Stimulated activated CD4-positive, alpha-beta T cell treated with anti-CD3 and anti-CD28 coated beads, Interleukin-12 subunit alpha, Interleukin-12 subunit beta, amount 100 ng/mL, for 48 hours (primary cell): ENCODE measurements at places on chromosomes 1 and 21.
A peak's percentile ranks its signal among the peaks of the same experiment; 100 is the strongest.

DNA sequence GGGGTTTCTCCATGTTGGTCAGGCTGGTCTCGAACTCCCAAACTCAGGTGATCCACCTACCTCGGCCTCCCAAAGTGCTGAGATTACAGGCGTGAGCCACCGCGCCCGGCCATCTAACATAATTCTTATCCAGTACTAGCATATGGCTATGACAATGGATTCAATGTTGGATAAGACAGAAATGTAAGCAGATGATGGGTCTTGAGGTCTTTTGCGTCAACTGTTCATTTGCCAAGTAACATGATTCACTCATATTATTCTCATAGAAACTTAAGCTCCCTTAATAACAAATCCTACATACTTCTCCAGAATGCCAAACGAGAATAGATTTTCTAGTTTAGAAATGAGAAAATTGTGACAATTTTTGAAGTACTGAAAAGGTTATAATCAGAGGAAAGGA lies 170.3 kb downstream of the RGS7 start:
- no peak for DNase-seq

DNA sequence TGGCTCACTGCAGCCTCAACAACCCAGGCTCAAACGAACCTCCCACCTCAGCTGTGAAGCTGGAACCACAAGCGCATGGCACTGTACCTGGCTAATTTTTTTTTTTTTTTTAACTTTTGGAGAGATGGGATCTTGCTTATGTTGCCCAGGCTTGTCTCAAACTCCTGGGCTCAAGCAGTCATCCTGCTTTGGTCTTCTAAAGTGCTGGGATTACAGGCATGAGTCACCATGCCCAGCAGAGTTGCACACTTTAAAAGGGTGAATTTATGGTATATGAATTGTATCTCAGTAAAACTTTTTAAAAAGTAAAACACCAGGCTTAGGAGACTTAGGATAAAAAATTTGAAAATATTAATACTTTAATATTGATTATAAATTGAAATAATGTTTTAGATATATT lies 99.1 kb downstream of the CLEC20A start:
- DNase-seq = no peak

GRCh38 chr1:94925561-94926125 lies 1.3 kb downstream of the CNN3 start:
- no peak for DNase-seq

- DNase-seq = peak; percentile 2
Observed at GRCh38 chr1:62962901-62963776, 179.2 kb downstream of the ATG4C start.

DNA sequence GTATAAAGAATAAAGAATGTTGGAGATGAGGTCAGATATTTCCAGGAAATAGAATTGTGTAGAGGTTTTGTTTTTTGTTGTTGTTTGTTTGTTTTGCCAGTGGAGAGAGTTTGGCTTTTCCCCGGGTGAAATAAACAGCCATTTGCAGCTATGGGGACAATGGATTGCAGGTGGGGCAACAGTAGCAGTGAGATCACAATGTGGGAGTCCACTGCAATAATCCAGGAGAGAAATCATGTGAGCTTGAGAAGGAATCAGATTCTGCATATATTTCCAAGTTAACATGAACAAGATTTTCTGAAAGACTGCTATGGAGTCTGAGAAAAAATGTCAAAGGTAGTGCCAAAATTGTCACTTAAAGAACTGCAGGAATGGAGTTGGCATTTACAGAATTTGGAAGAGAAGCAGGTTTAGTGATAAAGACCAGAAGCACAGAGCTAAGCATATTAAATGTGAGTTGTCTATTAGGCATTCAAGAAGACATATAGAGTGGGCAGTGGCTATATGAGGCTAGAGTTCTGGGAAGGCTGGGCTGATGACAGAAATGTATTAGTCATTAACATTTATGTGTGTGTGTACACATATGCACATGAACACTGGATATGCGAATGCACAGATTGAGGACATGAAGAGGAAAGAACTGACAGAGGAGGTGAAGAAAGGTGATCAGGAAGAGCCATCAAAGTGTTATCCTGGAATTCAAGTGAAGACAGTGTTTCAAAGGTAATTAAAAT lies 729.6 kb upstream of the PTBP2 start:
- no peak for DNase-seq

DNA sequence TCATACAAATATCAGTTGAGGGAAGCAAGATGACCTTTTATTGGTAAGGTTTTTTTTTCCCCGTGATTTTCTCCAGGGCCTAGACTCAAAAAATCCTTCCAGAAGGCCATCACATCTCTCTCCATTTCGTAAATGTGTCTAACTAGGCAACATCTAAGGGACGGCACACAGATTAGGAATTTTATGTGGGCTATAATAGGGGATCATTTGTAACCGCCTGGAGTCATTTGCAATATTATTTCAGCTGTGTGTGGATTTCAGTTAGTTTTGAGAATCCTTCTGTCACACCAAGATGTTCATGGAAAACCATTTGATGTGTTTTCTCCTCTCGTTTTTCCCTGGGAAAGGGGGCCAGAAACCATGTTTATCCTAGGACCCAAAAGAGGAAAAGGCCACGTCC lies 63.1 kb downstream of the ATP5PO start:
- DNase-seq = no peak

GRCh38 chr1:80375662-80376061 lies 1369.1 kb upstream of the ADGRL4 start:
- DNase-seq = no peak

DNA sequence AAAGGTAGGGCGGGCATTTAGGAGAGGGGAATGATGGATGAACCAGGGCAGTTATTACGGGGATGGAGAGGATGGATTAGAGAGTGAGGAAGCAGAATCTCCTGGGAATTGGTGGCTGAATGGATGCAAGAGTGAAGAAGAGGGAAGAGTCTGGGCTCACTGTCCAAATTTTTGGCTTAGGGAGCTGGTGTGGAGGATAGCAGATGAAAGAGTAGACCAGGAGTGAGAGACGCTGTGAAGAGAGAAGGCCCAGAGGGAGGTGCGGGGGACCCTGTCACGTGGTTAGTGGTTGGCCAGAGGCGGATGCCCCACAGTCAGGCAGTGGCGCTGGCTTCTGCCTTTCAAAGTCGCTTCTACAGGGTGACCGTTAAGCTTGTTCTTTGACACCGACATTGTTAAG lies 78.4 kb downstream of the PEX14 start:
- no peak for DNase-seq

- DNase-seq = no peak
Observed at GRCh38 chr1:53419034-53419433, 40.2 kb upstream of the DMRTB1 start.

GRCh38 chr1:31487143-31487542 lies 74.1 kb downstream of the SERINC2 start:
- DNase-seq = peak; percentile 18

DNA sequence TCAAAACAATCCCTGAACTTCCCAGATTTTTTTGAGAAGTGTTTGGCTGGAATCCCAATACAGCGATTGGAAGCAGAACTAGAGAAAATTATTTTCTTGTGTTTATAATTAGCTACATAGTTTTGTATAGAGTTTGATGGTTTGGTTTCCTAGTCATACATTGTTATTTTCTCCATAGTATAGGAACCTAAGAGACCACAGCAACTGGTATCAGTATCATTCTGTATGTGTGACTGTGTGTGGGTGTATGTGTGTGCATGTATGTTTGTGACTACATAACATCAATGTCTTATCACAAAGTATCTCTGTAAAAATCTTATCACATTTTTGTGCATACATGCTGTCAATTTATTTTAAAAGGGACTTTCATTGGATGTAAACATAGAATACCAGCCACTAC lies 780.5 kb downstream of the MRPL39 start:
- DNase-seq = no peak

DNA sequence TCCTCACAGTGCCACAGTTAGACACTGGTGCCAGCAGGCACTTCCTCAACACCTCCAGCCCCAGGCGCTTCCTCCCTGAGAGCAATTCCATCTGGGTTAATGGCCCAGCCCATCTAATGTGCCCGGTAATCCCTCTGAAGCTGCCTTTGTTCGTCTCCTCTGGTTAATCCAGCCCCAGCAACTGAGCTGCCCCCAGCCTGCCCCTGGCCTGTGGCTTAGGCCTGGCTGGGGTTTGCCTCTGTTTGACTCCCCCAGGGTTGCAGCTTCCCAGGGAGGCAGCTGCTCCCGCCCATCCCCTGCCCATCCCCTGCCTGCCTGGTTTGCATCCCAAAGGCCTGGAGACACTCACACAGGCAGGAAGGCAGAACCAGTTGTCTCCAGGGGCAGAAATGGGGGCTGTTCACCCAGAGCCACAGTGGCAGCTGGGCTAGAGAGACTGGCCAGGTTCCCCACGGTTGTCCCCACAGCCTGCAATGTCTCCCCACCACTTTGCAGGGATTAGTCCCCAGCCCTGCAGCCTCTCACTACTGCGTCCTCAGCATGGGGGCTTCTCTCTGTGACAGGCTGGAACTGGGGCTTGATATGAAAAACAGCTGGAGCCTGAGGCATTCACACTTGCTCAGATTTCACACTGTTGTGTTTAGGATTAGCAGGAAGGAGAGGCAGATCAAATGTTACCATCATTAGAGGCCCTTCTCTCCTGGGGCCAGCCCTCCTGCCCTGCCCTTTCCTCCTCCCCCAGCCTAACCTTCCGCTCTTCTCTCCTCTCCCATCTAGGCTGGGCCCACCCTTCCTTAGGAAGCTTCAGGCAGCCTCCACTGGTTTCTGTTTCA lies 120.2 kb downstream of the TLR5 start:
- DNase-seq = no peak

GRCh38 chr21:45405819-45406762 lies 1.1 kb downstream of the COL18A1 start:
- DNase-seq = no peak

- DNase-seq = no peak
Observed at GRCh38 chr1:54701066-54701465, 14.6 kb upstream of the TTC4 start.

- no peak for DNase-seq
Observed at GRCh38 chr1:243783714-243784113, 66.3 kb downstream of the AKT3 start.

DNA sequence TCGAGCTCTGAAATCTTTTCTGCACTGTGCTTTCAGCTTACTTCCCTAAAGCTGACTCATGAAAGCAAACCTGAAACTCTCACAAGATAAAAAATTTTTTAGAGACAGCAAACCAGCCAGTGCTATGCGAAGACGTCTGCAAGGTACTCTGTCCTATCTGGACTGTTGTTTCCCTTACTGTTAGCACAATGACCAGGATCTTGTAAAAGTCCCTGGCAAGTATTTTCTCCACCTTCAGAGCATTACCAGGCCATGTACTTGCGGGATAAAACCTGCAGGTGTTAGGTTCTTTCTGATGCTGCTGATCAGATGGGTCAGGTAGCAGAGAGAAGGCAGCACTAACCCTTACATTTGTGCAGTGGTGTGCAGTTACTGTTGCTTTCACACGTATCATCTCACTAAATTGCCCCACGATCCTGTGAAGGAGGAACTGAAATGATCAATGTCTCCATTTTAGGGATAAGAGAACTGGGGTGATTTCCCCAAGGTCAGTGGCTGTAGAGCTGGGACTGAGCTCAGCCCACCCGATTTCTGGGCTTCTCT lies 56.6 kb downstream of the PLXNA2 start:
- DNase-seq = no peak

- DNase-seq = no peak
Observed at GRCh38 chr21:21187579-21187978, 189.4 kb downstream of the NCAM2 start.

- DNase-seq = no peak
Observed at GRCh38 chr1:38677311-38677710, 182.3 kb downstream of the RRAGC start.

GRCh38 chr21:31078796-31079195 lies 40.5 kb upstream of the KRTAP19-8 start:
- DNase-seq = no peak

DNA sequence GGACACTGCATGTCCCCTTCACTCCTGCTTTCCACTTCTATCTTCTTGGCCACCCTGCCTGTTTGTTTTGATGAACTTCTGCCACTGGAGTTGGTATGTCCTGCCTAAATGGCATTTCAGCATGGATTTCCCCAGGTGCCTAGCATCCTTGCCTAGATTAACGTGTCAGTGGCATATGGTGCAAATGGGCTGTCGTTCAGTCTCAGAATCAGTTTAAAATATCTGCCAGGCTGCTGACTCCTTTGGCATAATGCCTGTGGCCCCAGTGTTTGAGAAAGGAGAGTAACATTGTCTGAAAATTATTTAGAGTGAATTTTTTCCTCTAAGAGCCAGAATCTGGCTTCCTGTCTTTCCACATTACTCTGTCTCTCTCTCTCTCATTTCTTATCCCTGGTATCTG lies 64.9 kb upstream of the BARHL2 start:
- DNase-seq = no peak

DNA sequence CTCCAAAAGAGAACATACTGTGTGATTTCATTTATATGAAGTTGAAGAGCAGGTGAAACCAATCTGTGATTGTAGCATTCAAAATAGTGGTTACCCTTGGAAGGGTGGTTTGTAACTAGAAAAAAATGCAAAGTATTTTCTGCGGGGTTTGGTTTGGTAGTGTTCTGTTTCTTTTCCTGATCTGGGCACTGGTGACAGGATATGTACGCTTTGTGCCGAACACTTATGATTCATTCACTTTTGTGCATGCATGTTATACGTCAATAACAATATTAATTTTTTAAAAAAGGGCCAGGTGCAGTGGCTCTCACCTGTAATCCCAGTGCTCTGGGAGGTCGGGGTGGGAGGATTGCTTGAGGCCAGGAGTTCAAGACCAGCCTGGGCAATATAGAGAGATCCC lies 63.8 kb downstream of the CD34 start:
- DNase-seq = no peak

DNA sequence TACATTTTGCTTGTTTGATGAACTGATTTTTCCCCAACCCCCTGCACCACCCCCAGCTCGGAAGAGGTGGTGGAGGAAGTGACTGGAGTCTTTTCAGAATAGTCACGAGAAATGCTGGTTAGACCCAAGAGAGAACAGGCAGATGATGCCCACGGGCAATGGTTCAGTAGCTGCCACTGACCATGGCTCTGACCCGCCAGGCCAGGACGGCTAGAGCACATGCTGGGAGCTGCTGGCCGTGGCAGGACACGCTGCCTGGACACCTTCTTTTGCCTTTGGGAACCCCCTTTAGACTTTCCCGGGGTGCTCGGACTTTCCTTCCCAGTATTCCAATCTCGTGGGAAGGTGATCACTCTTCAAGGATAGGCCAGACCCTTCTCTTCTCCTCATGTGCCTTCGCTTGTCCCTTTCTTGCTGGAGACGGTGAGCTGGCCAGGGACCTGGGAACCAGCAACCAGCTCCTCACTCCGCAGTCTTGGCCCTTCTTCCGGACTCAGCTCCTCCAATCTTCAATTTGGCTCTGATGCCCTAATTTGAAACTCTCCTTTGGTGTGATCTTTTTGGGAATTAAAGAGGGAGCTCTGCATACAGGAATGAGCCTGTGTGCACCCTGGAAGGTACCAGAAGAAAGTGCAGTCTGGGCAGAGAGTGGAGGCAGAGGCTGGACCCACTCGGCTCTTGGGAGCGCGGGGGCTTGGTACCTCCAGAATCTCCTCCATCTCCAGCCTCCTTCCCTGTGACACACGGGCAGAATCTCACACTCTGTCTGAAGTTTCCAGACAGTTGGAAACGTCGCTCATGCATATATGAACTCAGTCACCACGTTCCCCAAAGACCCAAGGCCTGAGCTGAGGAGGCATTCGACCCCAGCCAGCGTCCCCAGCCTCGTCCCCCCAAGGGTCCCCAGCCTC lies 4.0 kb upstream of the PDE9A start:
- DNase-seq = no peak

GRCh38 chr1:221728037-221728505 lies 13.8 kb downstream of the DUSP10 start:
- no peak for DNase-seq
